Stimulated activated CD4-positive, alpha-beta T cell treated with anti-CD3 and anti-CD28 coated beads, Interleukin-12 subunit alpha, Interleukin-12 subunit beta, amount 100 ng/mL, for 24 hours (primary cell): ENCODE measurements at places on chromosomes 1 and 21.

DNA sequence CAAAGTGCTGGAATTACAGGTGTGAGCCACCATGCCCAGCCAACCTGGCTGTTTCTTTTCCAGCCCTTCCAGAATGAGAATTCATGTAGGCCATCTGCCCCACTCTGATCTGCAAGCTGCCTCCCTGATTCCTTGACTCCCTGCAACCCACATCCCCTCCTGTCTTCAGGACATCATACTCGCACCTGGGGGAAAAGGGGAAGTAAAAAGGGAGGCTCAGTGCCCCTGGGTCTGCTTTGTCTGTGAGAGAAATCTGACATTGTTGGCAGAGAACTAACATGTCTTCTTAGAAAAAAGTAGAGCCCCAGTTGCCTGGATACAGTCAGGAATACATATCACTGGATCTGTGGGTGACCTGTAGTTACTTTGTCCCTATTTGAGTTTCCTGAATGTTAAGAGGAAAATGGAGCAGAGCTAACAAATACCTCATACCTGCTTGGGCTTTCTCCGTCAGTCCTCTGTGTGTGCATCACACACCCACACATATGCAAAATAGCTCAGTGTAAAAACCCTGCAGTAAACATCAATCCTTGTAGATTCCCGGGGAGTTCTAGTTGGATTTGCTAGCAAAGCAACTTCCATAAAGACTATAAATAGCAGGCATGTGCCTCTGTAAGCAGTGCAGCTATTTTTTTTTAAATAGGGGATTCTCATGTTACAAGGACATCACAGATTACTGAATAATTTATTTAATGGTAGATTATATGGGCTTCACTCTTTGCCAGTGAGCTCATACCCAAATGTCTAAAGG is 62.9 kb downstream of the TEX35 start:
- no peak for DNase-seq

- DNase-seq: no peak
These were observed 4.8 kb downstream of the VASH2 start for GRCh38 chr1:212955098-212955497.

GRCh38 chr1:57926025-57926552 is 502.2 kb upstream of the DAB1 start:
- DNase-seq: no peak

DNA sequence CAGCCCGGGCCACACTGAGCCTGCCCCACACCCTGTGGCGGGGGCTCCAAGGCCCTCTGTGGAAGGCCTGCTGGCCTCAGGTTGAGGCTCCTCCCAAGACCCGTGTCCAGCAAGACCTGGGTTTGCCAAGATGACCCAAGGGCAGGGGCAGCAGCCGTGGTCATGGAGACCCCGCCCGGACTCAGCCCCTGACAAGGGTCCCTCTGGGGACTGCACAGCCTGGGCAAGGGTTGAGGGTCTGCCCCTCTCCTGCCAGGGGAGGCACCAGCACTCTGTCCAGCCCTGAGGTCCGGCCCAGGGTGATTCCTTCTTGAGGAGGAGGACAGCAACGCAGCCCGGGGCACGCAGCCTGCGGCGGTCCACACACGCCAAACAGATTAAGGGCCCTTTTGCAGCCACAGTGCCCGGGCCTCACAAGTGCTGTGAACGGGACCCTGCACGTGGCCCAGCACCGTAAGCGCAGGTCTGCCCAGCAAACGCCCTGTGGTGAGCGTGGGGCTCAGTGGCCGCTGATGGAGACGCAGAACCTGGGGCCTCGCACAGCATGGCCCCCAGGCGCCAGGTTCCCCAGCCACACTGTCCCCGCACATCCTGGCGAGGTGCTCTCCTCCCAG is 3.4 kb downstream of the SPATC1L start:
- no peak for DNase-seq
